ENCODE measurements at places on chromosomes 7 and 10.
A peak's percentile ranks its signal among the peaks of the same experiment; 100 is the strongest.

DNA sequence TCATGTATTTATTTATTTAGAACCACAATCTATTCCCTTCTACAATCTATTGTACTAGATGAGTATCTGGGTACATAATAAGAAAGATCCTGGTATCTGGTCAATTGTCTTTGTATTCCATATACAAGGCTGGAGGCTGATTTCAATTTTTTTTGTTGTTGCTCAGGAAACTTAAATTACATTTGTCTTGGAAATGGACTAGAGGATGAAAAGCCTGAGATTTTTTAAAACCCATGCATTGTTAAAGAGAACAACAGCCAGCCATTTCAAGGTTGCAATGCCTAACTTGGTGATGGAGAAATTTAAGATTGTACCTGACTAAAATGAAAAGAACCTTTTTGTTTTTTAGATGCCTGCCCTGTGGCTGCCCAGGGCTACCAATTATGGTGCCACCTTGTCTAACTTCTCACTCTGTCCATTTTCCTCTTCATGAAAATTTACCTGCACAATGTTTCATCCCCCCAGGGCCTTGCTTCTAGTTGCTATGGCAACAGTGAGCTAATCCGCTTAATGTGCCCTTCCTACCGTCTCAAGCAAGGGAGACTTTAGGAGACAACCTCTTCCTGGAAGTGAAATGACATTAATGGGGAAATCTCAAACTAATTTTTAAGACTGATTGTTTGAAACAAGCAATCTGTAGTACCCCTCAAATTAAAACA lies 203.7 kb upstream of the PHYHIPL start:
- DNase-seq: no peak

DNA sequence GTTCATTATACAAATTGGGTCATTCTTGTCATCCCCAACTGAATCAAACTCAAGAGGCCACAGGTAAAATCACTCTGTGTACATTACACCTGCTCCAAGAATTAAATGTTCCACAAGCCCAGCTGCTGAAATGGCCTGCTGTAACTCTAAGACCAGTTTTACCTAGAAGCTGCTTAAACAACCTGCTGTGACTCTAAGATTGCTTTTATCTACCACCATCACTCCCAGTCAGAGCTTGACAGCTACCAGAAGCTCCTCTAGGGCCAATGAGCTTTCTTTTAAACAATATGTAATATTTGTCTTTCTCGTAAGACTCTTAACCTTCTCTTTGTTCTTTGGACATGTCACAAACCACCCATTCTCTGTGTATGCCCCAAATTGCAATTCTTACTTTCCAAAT lies 141.8 kb upstream of the LRGUK start:
- no peak for DNase-seq

DNA sequence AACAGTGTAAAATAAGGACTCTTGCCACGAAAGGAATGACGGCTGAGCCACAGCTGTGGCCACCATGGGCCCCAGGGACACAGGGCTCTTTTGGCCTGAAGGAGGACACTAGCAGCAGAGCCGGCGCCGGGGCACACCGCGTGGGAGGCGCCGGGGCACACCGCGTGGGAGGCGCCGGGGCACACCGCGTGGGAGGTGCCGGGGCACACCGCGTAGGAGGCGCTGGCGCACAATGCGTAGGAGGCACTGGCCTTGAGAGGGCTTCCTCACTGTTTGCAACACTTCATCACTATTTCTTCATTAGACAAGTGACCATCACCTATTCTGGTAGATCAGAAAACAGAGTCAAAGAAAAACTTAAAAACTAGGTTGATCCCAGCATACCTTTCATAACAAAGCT lies 23.4 kb downstream of the ESYT2 start:
- DNase-seq: no peak

DNA sequence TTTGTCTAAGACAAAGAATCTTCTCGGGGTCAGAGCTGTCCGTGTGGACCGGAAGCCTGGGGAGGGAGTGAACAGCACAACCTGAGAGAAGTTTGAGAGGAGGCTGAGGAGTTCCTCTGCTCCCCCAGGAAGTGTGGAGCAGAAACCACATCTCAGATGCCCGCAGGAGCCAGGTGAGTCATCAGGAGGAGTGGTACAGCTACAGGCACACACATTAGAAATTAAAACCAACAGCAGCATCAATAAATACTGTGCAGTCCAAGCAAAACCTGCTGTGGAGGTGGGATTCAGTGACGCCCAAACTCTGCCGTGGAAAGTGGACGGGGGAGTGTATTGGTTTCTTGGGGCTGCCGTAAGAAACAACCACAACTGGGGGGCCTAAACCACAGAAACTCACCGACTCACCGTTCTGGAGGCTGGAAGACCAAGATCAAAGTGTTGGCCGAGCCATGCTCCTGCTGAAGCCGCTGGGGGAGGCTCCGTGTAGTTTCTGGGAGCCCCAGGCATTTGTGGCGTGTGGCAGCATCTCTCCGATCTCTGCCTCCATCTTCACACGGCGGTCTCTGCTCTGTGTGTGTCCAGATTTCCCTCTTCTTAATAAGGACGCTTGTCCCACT lies 31.2 kb upstream of the GARS1 start:
- DNase-seq: no peak

- DNase-seq: no peak
These were observed 240.9 kb downstream of the THSD7A start for GRCh38 chr7:11591055-11591633.

GRCh38 chr10:3197348-3198003 lies 24.9 kb upstream of the PITRM1 start:
- DNase-seq: peak; percentile 63

DNA sequence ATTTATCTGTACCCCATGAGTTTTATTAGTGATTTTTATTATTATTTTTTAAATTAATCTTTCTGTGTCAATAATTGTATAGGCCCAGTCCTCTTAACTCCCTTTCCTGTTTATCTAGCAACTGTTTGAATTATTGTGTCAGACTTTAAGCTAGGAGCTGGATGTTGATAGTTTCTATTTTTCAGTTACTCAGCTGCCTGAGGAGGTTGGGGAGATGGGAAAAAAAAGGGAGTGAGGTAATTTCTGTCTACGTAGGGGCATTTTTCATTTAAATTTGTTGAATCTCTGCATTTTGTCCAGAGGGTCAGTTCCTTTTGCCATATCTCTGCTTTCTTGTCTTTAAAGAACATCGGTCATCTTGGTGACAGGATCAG lies 5.0 kb upstream of the ZNF518A start:
- no peak for DNase-seq
